Activated naive CD4-positive, alpha-beta T cell (primary cell): ENCODE measurements at places on chromosomes 1 and 21.

DNA sequence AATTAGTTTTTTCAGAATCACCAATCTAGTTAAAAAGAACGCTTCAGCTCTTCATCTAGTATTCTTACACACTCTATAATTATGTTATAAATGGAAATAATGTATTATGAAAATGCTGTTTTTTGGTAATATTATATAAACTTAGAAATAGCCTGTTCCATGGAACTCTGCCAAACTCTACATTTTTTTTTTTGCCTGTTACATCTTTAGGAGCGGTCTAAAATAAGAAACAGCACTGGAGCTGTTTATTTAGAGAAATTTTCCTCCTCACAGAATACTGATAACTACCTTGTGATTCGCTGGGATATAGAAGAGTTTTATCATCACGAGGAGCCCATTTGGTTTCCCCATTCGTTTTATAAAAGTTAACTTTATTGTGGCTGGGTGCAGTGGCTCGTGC lies 58.5 kb downstream of the PKN2 start:
- DNase-seq = no peak

- DNase-seq = no peak
Observed at GRCh38 chr1:108521990-108522393, 37.9 kb upstream of the EEIG2 start.

GRCh38 chr1:159974350-159974965 lies 20.4 kb upstream of the SLAMF9 start:
- DNase-seq = no peak

GRCh38 chr1:44609412-44609767 lies 64.9 kb downstream of the TMEM53 start:
- peak; percentile 19 for DNase-seq

- no peak for DNase-seq
Observed at GRCh38 chr1:181660621-181661020, 177.3 kb downstream of the CACNA1E start.
